IPS-NIHi11 (cell line): ENCODE measurements at places on chromosomes 7 and 10.

DNA sequence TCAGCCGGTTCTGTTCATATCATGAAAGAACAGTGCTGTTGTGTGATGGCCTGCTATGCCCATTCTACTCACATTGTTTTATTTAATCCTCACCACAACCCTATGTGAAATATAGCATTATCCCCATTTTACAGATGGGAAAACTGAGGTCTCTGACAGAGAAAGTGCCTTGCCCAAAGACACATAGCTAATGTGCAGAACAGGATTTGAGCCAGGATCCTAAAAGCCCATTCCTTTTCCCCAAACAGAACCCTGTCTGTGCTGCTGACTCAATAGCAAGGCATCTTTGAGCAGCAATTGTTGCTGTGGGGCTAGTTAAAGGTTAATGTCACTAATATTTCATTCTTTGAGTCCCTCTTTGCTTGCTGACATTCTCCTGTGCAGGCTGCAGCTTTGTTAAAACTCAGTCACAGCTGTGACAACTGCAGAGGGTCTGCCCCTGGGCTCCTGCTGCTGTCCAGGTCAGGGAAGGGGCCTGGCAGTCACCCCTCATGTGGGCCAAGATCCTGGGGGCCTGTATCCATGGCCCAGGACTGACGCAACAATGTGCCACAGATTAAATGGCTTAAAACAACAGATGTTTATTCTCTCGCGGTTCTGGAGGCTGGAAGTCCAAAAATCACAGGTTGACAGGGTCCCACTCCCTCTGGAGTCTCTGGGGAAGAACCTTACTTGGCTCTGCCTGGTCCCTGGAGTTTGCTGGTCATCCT is 40.4 kb downstream of the AFAP1L2 start:
- DNase-seq: no peak

- DNase-seq: no peak
These were observed 8.6 kb downstream of the SLC13A1 start for GRCh38 chr7:123191132-123191531.

DNA sequence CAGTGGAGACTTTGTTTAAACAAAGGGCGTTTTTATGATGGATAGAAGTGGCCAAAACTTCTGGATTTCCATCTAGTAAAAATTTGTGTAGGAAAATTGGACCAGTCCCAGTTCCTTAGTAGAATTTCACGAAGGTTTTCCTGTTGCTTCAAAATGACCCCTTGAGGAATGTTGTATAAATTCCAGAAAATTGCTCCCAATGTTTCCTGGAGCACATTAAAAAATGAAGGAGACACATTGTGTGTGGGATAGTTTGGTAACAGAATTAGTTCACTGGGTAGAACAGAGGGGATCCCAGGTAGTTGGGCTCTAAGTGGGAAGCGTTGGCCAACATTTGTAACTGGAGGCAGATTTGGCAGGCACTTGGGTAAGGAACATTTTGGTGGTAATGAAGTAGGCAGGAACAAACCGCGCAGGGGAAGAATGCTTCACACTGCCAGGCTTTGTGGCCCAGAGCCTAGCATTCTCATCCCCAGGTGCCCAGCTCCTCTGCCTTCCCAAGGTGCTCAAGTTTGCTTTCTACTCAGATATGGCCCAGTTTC is 758.6 kb downstream of the AUTS2 start:
- no peak for DNase-seq

DNA sequence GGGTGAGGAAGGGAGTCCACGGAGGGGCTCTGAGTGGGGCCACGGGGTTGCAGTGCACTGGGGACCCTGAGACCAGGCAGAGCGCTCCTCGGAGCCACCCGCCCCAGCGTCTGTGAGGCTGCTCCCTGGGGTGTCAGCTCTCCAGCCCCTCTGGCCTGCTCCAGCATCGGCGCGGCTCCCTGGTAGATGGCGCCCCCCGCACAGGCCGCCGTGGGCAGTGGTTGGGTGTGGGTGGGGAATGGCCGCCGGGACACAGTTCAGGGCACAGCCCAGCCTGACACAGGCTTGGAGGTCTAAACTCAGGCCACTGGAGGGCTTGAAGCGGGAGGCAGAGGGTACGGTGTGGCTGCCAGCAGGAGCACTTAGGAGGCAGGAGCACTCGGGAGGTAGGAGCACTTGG is 222.6 kb upstream of the PPP2R2D start:
- no peak for DNase-seq

- no peak for DNase-seq
These were observed 78.0 kb downstream of the AUTS2 start for GRCh38 chr7:69676247-69676646.

GRCh38 chr7:104956753-104957450 is 57.1 kb upstream of the KMT2E start:
- DNase-seq: no peak

GRCh38 chr7:137345799-137346449 is 2.4 kb upstream of the PTN start:
- no peak for DNase-seq

GRCh38 chr7:27203964-27204594 is 4.2 kb upstream of the HOXA13 start:
- no peak for DNase-seq

DNA sequence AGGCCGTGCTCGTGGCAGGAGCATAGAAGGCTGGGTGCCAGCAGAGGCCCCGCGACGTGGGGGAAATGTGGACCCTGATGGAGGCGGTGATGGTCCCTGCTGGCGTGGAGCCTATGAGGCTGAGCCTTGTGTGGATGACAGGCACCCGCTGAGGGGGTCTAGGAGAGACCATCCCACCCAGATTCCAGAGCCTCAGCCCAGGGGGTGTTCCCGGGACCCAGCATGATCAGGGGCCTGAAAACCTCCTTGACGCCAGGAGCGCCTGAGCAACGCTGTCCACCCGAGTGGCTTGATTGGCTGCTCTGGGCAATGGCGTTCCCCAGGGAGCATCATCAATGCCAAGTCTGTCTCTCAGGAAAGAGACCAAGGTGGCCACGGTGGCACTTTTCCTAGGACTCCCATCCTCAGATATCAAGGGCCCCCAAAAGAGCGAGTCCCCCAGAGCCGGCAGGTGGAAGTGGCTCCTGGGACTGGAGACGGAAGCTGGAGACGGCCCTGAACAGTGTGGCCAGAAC is 61.1 kb downstream of the PWWP2B start:
- no peak for DNase-seq

- no peak for DNase-seq
These were observed 251.3 kb downstream of the VTI1A start for GRCh38 chr10:112698133-112698817.

DNA sequence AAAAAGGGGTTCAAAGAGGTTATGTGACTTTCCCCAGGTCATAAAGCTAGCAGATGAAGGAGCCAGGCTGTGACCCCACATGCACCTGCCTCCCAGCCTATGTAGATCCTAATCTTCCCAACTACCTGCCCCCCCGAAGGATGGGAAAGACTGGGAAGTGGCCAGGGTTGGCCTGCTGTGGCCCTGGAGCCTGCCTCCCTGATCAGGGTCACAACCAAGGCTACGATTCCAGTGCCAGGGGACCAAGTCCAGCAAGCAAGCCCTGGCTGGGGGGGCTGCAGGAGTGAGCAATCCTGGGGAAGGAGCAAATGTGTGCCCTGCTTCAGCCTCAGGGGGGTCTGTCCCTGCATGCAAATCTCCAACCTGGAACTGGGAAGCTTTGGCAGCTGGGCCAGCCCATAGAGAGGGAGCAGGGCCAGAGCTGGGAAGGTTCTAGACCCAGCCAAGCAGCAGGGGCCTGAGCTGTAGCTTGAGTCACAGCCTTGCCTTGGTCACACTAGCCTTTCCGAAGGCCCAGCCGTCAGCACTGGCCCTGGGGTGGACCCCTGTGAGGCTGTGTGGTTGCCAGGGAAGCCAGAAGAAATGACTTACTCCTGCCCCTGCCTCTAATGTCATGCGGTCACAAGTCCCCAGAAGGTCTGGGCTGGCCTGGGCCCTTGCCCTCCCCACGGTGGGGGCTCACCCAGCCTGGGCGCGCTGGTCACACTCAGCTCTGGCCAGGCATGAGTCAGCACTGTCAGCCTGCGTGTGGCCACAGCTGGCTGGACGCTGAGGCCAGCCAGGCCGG is 96.4 kb upstream of the ZMIZ1 start:
- DNase-seq: peak; percentile 47

GRCh38 chr7:91784469-91784868 is 96.0 kb downstream of the MTERF1 start:
- DNase-seq: no peak

GRCh38 chr7:124515106-124515830 is 250.3 kb downstream of the GPR37 start:
- DNase-seq: no peak

GRCh38 chr10:26730552-26730951 is 33.1 kb downstream of the PDSS1 start:
- no peak for DNase-seq

GRCh38 chr7:91852263-91852741 is 28.2 kb downstream of the MTERF1 start:
- DNase-seq: peak; percentile 29

DNA sequence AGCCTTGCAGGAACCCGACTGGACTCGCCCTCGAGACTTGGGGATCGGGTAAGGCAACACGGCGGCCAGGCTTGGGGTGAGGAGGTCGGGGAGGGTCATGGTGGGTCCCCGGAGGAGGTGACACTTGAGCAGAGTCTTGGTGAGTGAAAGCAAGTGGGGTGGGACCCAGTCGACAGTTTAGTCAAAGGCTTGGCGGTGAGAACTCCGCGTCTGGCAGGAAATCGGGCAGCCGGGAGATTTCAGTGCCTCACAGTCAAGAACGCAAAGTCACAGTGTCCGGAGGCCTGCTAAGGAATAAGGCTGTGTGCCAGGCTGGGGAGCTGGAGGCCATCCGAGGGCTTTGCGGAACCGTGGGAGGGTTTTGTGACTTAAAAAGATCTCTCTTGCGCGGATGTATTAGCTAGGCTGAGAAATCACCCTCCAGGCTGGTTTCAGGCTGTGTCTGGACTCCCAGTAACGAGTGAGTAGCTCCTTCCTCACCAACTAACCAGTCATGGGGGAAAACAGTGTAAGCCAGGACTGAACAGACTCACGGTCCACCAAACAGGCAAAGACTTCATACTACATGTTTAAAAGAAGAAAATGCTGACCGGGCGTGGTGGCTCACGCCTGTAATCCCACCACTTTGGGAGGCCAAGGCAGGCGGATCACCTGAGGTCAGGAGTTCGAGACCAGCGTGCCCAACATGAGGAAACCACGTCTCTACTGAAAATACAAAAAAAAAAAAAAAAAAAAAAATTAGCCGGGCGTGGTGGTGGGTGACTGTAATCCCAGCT is 613 bp downstream of the AP5Z1 start:
- DNase-seq: no peak

DNA sequence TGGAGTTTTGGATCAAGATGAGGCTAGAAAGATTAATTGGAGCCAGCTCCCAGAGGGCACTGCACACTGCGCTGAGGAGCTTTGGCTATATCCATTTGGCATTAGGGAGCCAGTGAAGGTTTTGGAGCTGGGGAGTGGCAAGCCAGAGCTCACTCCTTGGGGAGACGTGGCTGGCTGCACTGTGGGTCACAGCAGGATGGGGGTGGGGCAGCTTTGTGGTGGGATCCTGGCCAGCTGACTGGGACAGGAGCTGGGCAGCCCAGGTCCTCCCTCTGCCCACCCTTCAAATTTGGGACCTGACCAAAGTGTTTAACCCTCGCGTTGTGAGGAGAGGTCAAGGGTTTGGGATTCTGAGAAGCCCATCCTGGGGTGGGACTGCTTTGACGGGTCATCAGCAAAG is 5.0 kb downstream of the C10orf105 start:
- no peak for DNase-seq

DNA sequence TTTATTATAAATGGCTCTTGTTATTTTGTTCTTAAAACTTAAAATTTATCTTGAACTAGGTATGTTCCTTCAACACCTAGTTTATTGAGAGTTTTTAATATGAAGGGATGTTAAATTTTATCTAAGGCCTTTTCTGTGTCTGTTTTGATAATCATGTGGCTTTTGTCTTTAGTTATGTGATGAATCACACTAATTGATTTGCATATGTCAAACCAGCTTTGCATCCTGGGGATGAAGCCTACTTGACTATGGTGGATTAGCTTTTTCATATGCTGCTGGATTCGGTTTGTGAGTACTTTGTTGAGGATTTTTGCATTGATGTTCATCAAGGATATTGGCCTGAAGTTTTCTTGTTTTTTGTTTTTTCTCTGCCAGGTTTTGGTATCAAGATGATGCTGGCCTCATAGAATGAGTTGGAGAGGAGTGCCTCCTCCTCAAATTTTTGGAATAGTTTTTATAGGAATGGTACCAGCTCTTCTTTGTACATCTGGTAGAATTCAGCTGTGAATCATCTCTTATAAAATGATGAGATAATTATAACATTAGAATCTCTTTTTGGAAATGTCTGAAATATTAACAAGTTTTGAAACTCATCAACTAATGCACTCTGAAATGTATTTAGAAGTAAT is 78.7 kb upstream of the AGR3 start:
- DNase-seq: no peak

GRCh38 chr10:43957267-43958070 is 308.8 kb upstream of the ZNF32 start:
- DNase-seq: no peak

DNA sequence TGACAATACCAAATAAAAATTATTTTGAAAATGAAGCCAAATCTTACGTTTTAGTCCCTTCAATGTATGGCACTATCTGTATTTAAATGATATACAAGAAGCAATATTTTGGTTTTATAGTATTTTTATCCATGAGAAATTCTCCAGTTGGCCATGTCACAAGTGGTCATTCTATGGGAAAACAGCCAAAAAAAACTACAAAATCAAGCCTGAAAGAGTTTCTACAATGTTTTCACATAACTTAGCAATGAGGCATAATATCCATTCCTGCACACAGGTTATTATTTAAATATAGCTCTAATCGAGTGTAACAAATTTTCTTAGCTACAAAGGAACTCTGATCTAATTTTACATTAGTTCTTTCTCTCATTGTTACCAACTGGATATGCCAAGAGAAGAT is 5.4 kb downstream of the RAB11FIP2 start:
- no peak for DNase-seq

DNA sequence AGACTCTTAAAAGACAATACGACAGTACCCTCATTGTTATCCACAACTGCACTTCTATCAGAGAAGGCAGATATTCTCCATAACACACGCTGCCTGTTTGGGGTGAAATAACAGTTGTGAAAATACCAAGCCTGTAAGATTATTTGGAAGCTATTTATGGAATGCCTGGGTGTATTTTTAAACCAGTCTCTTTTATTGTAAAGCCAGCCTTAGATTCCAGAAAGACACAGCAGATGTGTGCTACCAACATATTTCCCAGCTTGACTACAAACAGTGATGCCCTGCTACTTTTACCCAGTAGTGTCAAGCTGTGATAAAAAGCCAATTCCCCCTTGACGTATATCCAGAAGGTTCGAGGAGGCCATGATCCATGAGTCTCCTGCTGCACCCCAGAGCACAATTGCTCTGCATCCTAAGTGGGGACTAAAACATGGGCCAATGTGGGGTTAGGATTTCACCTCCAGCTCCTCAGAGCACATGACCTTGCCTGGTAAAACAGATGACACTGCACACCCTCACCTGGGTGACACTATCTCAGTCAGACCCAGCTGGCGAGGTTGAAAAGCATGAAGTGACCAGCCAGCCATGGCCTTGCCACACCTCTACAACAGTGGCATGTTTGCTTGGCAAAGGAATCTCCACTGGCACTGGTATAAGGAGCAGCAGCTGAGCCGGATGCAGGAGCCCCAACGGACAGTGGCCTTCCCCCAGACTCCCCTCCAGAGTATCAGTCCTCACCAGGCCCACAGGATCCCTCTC is 62.2 kb downstream of the GFRA1 start:
- no peak for DNase-seq
